Activated naive CD8-positive, alpha-beta T cell treated with anti-CD3 and anti-CD28 coated beads, Interleukin-2, amount 10 ng/mL, durations not matched to agents 7 days and 5 days (primary cell): ENCODE measurements at places on chromosomes 2 and 18. TPM values are rescaled to one million over a fixed set of nuclear protein-coding genes. Genes with fewer than 3 reads are reported as not detected.

CABYR gene
- total RNA-seq, result 3.6 TPM

NEU2 gene
- total RNA-seq, result not detected

POMC gene
- 6.4 TPM for total RNA-seq

DNA sequence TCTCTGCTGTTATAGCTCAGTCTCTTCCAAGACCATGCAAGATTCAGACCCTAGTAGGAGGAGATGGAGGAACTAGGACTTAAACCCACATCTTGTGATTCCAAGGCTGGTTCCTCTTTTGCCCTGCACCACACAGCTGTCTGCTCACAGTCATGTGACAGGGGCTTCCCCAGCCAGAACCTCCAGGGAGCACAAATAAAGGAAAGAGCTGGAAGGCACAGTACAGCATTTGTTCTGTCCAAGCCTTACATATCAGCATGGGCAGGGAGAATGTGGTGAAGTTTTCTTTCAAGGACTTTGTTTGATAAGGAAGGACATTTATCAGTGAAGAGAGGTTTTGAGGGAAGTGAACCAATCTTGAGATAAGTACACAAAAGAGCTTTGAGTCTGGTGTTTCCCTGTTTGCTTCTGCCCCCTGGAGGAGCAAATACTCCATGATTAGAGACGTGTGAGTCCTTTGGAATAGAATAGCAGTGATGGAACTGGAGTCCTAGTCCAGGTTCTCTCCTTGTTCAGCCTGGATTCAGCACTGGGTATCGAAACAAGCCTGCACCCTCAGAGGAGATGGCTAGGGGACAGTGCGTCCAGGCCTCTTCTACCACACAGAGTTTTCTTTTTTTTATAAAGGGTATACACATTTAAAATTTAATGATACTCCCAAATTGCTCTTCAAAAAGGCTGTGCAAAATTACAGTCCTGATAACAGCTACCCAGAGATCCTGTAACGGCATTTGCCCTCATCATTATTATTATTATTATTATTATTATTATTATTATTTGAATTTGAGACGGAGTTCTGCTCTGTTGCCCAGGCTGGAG is 24.6 kb upstream of the CASP10 start:
- no peaks in the 10 kb centered on the region for H3K27me3 ChIP-seq
- DNase-seq, result no peak
- peaks cover 9% of the 10 kb centered on the region for H3K4me1 ChIP-seq
- H3K27ac ChIP-seq, result peak overlapping the region; percentile 85

- no peak for DNase-seq
- H3K4me3 ChIP-seq, result no peak within 1 kb of the TSS
- H3K27me3 ChIP-seq, result peaks cover 15% of the 10 kb centered on the region
- H3K27ac ChIP-seq, result no peak within 1 kb of the TSS
- peaks cover 14% of the 10 kb centered on the region for H3K4me1 ChIP-seq
Measured at GRCh38 chr2:3594493-3595281, at the start of gene COLEC11. Gene COLEC11, plus strand, starts transcription at chr2:3595112. Its CDS starts 9,229 bp downstream, at chr2:3604341.

GRCh38 chr2:37793004-37793403 is 121.6 kb upstream of the CDC42EP3 start:
- no peak overlapping the region for H3K4me3 ChIP-seq
- no peak for DNase-seq
- H3K27ac ChIP-seq, result no peak overlapping the region
- H3K4me1 ChIP-seq, result no peaks in the 10 kb centered on the region

GRCh38 chr18:37335409-37335736 is 230.2 kb downstream of the CELF4 start:
- no peak overlapping the region for H3K4me3 ChIP-seq
- no peak overlapping the region for H3K27ac ChIP-seq
- no peaks in the 10 kb centered on the region for H3K4me1 ChIP-seq
- DNase-seq, result no peak
- H3K36me3 ChIP-seq, result no peaks in the 10 kb centered on the region

DNA sequence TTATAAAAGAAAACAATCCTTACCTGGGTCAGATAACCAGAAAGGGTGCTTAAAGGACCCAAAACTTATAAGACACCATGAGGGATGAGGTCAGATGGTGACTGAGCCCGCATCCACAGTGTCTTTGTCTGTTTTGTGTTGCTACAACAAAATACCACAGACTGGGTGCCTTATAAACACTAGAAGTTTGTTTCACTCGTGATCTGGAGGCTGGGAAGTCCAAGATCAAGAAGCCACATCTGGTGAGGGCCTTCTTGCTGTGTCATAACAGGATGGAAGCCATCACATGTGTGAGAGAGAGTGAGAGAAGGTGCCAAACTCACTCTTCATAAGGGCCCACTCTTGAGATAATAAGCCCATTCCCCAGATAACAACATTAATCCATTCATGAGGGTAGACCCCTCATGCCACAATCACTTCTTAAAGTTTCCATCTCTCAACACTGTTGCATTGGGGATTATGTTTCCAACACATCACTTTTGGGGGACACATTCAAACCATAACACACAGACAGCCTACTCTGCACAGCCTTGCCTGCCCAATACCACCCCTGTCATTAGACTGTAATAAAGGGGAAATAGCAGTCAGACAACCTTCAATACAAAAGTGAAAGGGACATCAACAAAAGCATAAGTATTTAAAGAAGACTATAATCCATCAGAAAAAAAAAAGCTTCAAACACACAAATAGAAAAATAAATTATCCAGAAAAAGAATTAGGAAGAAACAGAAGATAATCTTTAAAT is 249.8 kb downstream of the ANAPC1 start:
- H3K36me3 ChIP-seq, result peaks cover 13% of the 10 kb centered on the region
- DNase-seq, result no peak
- peaks cover 13% of the 10 kb centered on the region for H3K27me3 ChIP-seq

DNA sequence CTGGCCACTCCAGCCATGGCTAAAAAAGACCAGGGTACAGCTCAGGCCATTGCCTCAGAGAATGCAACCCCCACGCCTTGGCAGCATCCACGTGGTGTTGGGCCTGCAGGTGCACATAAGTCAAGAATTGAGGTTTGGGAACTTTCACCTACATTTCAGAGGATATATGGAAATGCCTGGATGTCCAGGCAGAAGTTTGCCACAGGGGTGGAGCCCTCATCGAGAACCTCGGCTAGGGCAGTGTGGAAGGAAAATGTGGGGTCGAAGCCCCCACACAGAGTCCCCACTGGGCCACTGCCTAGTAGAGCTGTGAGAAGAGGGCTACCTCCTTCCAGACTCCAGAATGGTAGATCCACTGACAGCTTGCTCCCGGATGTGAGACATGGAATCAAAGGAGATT is 477.3 kb downstream of the LPIN1 start:
- H3K36me3 ChIP-seq, result peaks cover 5% of the 10 kb centered on the region
- no peak for DNase-seq
- peaks cover 1% of the 10 kb centered on the region for H3K27me3 ChIP-seq
- no peaks in the 10 kb centered on the region for H3K4me1 ChIP-seq
- no peak overlapping the region for H3K27ac ChIP-seq

GRCh38 chr2:39153312-39153711 is 32.5 kb upstream of the SOS1 start:
- H3K4me1 ChIP-seq, result peaks cover 11% of the 10 kb centered on the region
- H3K4me3 ChIP-seq, result no peak overlapping the region
- H3K36me3 ChIP-seq, result peaks cover 12% of the 10 kb centered on the region
- no peak for DNase-seq
- H3K27ac ChIP-seq, result no peak overlapping the region
- no peaks in the 10 kb centered on the region for H3K27me3 ChIP-seq

DNA sequence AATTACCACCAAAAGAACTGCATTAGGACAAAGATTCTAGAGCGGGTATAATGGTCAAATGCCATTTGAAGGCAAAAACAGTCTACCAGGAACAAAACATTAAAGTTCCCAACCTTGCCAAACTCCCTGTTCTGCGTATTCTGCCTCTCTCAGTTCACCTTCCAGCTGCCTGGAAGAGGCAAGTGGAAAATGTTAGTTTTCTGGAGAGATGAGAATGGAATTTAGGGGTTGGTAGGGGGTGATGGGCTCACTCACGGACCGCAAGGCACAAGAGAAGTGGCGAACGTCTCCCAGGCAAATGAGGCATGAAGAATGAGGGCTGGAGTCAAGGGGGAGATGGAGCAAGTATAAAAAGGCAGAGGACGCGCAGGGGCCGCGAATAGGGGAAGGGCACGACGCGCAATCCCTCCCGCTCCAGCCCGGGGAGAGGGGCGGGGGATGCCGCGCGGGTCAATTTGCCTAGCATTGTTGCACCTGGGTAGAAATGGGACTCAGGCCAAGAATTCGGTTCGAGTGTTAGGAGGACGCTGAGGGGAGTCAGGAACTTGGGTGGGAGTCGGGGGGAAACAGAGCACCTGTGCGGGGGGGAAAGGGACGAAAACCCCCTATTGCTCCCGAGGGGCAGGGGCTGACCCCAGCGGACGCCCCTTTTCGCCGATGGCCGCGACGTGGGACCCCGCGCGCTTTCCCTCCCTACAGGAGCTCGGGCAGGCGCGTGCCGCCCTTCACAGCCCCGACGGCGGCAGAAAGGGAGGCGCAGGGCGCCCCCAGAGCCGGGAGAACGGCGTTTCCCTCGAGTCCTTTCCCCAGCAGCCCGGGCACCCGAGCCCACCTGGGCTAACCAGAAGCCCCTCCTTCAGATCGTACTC is 573 bp downstream of the PAIP2B start:
- no peak for DNase-seq
- H3K4me3 ChIP-seq, result peak overlapping the region; percentile 96
- peaks cover 10% of the 10 kb centered on the region for H3K27me3 ChIP-seq
- H3K27ac ChIP-seq, result peak overlapping the region; percentile 90
- peaks cover 16% of the 10 kb centered on the region for H3K4me1 ChIP-seq
- no peaks in the 10 kb centered on the region for H3K36me3 ChIP-seq

DNA sequence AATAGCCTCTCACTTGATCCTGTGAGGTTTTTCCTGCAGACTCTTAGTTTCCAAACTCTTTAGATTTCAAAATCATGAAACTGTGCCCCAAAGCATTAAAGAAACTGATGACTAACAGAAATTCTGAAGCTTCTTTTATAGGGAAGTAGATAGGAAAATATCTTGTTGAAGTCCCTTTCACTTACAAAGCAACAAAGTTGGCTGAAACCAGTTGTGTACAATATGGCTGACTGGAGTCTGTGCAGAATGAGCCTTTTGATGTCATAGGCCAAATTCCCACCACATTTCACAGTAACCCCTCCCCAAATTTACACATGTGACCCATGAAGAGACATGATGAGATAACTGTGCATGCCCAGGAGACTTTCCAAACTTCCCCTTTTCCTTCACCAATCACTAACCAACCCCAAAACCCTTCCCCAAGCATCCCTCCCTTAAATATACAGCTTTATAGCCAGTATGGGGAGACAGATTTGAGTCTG is 61.7 kb upstream of the NCK2 start:
- H3K27me3 ChIP-seq, result peaks cover 6% of the 10 kb centered on the region
- DNase-seq, result no peak
- no peaks in the 10 kb centered on the region for H3K36me3 ChIP-seq
- no peak overlapping the region for H3K4me3 ChIP-seq
- H3K27ac ChIP-seq, result no peak overlapping the region

GRCh38 chr2:67463810-67464209 is 66.7 kb downstream of the ETAA1 start:
- DNase-seq, result no peak
- no peaks in the 10 kb centered on the region for H3K4me1 ChIP-seq
- H3K4me3 ChIP-seq, result no peak overlapping the region
- H3K27me3 ChIP-seq, result no peaks in the 10 kb centered on the region
- no peak overlapping the region for H3K27ac ChIP-seq

GRCh38 chr2:196955036-196955435 is 28.5 kb upstream of the PGAP1 start:
- no peak for DNase-seq
- H3K4me3 ChIP-seq, result no peak overlapping the region
- H3K27ac ChIP-seq, result no peak overlapping the region
- H3K4me1 ChIP-seq, result peaks cover 9% of the 10 kb centered on the region
- peaks cover 7% of the 10 kb centered on the region for H3K36me3 ChIP-seq

DNA sequence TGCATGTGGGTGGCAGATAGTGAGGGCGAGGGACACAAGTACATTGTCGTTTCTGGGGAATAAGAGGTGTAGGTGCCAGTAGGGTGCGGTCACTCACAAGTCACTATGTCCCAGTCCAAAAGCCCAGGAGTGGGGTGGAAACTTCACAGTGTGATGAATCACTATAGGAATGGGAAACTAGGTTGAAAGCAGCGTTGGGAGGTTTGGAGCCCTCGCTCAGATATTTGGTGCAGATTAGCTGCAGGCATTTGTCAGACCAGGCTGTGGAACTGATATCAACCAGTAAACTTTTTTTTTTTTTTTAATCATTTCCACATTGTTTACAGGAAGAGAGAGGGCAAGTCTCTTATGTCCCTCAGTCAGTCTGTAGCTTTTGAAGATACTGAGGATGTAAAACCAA is 121.8 kb downstream of the CERS6 start:
- H3K4me3 ChIP-seq, result no peak overlapping the region
- no peaks in the 10 kb centered on the region for H3K27me3 ChIP-seq
- peaks cover 23% of the 10 kb centered on the region for H3K4me1 ChIP-seq
- H3K36me3 ChIP-seq, result peaks cover 23% of the 10 kb centered on the region

DNA sequence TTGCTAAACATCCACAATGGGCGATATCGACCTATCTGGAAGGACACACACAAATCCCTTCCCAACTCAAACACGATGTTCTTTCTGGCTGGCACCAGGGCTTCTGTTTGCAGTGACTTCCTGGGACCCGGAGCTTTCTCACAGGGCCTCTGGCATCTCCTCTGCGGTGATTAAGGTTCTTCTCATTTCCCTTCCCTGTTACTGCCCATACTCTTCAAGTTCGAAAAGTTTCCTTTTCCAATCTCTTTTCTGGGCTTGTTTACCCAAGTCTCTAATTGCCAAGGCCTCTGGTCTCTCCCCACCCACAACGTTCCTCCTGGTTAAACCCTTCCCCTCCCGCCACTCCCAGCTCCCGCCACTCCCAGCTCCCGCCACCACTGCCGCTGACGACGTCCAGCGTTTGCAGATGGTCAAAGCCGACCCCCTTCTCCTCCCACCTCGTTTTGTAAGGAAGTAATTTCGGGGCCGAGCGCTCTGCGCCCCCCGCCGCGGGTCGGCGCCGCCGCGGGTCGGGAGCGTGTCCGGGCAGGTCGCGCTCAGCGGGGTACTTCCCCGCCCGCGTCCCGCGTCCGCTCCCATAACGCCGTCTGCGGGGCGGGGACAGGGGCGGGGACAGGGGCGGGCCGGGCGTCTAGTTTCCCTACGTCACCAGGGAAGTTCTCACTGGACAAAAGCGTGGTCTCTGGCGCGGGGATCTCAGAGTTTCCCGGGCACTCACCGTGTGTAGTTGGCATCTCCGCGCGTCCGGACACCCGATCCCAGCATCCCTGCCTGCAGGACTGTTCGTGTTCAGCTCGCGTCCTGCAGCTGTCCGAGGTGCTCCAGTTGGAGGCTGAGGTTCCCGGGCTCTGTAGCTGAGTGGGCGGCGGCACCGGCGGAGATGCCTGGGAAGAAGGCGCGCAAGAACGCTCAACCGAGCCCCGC is at the start of gene PMAIP1:
TSS of gene PMAIP1 (plus strand) at position 699 of the 924 bp plus-strand sequence. CDS start at position 881, 182 bp downstream.
- H3K36me3 ChIP-seq, result peaks cover 18% of the 10 kb centered on the region
- H3K27ac ChIP-seq, result peak within 1 kb of the TSS; percentile 99
- peaks cover 32% of the 10 kb centered on the region for H3K4me1 ChIP-seq
- no peaks in the 10 kb centered on the region for H3K27me3 ChIP-seq

DNA sequence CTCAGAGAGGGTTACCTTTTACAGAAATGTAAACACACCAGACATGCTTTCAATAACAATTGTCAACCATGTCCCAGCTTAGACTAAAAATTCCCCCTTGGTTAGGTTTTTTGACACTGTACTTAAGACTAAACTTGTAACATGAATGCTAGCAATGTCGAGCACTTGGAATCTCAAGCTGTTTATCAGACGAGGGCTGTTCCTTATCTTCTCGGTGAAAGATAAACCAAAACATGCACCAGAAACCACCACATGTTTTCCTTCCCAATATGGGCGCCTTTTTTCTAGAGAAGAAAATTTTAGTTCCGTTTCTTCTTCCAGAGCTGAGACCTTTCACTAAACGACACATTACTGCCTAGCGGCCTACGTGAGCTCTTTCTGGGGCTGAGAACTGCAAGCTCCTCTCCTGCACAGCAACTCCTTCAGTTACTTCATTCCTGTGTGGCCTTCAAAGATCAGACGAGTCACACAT is 42.4 kb upstream of the ACKR3 start:
- H3K4me3 ChIP-seq, result no peak overlapping the region
- peaks cover 2% of the 10 kb centered on the region for H3K4me1 ChIP-seq
- no peak for DNase-seq
- H3K36me3 ChIP-seq, result no peaks in the 10 kb centered on the region
- no peak overlapping the region for H3K27ac ChIP-seq
